Large intestine (tissue), 12 donors: ENCODE measurements at places on chromosomes 12 and 14. TPM values are rescaled to one million over a fixed set of nuclear protein-coding genes. Genes with fewer than 3 reads are reported as not detected.

GRCh38 chr14:85701763-85702162, 171.8 kb downstream of the FLRT2 start:
- DNase-seq, result peak; percentile 2

The RAD9B gene
- 0.49 TPM for polyA plus RNA-seq

- peak; percentile 51 for DNase-seq
Measured at GRCh38 chr14:69107407-69108003, 45.4 kb downstream of the DCAF5 start.

DNA sequence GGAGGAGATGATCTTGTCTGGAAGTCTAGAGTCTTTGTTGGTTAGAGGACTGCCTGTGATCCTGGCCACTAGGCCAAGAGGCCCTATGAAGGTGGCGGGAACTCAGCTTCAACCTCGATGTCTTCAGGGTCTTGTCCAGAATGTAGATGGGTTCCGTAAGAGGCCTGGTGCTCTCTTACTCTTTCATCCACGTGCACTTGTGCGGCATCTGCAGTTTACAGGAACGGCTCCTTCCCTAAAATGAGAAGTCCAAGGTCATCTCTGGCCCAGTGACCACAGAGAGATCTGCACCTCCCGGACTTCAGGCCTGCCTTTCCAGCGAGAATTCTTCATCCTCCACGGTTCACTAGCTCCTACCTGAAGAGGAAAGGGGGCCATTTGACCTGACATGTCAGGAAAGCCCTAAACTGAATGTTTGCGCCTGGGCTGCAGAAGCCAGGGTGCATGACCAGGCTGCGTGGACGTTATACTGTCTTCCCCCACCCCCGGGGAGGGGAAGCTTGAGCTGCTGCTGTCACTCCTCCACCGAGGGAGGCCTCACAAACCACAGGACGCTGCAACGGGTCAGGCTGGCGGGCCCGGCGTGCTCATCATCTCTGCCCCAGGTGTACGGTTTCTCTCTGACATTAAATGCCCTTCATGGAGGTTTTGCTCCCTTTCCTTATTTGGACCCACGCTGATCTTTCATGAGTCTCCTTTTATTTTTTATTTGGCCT, 17.7 kb downstream of the WNT5B start:
- no peak for DNase-seq

- no peak for DNase-seq
Measured at GRCh38 chr14:79730196-79730595, 481.1 kb downstream of the DIO2 start.

The SPTLC2 gene
- 17.4 TPM for polyA plus RNA-seq

GRCh38 chr14:96281486-96281885, 25.5 kb downstream of the BDKRB1 start:
- DNase-seq, result no peak

DNA sequence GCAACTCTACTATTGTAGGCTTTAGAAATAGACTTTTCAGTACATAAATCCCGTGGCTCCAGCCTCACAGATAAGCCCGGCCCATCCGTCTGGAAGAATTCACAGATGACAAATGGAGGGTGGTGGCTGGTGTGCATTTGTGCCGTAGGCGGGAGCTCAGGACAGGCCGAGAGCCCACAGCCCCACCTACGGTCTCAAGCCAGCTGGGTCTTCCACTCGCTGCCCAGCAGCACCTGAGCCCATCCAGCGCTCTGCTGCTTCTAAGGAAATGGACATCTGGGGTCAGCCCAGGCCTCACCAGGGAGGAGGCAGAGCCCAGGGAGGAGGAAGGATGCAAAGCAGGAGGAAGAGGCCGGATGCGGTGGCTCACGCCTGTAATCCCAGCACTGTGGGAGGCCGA, 72.8 kb downstream of the KIF26A start:
- DNase-seq, result no peak

GRCh38 chr14:59309291-59309900, 120.9 kb downstream of the DAAM1 start:
- no peak for DNase-seq

DNA sequence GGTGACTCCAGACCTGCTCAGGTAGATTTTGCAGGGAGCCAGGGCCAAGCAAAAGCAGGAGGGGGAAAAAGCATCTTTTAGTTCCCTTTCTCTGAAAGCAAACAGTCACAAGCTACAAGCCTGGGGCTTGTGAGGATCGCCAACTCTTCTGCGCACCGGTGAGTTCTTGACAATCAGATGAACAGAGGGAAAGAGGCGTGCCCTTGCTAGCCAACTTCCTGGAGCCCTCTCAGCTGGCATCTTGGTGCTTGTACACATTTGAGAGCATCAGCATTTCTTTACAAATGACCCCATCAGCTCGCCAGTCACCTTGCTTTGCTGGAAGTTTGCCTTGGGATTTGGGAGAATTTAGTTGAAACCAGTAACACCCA, 55.5 kb downstream of the ZNF664 start:
- DNase-seq, result no peak

DNA sequence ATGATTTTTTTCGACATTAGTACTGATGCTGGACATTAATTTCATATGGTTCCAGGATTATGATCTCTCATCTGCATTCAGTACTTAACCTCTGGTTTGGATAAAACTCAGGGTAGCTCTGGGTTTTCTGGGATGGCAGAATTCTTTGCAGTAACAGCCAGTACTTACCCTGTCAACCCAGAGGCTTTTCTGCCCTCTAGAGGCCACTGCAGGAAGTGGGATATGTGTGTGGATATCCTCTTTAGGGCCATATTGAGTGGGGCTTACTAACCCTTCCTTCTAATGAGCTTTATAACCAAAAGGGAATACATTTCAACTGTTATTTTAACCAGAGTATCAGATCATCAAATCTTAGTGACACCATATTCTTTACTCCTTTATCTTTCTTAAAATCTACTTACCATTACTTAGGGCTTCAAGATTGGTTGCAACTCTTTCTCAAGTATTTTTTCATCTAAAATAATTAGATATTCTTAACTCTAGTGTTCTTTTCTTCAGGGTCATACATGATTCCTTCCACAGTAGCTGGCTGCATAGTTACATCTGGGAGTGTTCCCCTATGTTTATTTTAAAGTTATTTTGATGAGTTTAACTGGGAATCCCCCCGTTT, 488.0 kb upstream of the STXBP6 start:
- peak; percentile 6 for DNase-seq

The CCDC177 gene
- 0.07 TPM for polyA plus RNA-seq

The PTCSC3 gene
- not detected for polyA plus RNA-seq

DNA sequence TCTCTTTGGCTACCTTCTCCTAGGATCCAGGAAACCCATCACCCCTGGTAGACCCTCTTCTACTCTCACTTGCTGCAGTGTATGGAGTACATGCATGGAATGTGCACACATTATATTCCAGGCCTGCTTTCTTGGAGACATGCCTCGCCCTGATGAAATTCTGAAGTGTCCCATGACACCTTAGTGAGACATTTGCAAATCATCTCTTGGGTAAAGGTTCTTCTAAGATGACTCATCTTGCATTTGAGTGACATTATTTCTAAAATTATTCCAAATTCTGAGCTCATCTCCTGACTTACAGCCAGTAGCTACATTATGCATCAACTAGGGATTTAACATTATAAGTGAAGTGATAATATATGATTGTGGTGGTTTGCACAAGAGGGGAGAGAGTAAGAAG, 49.8 kb downstream of the SDR9C7 start:
- DNase-seq, result no peak

DNA sequence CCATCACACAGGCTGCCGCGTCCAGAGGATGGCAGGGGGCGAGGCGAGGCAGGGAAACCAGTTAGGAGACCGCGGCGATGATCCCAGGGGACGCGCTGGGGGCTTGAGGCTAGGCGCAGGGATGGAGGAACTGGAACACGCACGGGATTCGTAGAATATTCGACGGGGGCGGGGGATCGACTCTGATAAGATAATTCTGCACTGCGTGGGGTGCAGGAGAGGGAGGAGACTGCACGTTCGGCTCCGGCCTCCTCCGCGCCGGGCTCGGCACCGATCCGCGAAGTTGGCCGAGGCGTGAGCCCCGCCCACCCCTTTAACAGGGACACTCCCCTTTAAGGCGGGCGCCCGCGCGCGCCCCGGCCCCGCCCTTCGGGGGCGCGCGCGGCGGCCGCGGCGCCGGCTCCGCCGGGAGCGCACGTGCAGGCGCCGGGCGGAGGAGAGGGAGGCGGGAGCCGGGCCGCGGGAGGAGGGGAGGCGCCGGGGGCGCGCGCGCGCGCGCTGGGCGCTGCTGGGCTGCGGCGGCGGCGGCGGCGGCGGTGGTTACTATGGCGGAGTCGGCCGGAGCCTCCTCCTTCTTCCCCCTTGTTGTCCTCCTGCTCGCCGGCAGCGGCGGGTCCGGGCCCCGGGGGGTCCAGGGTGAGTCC, at the start of gene ACVR1B:
TSS of gene ACVR1B (plus strand) at position 501 of the 644 bp plus-strand sequence. CDS start at position 546, 45 bp downstream.
- DNase-seq, result peak; percentile 91

DNA sequence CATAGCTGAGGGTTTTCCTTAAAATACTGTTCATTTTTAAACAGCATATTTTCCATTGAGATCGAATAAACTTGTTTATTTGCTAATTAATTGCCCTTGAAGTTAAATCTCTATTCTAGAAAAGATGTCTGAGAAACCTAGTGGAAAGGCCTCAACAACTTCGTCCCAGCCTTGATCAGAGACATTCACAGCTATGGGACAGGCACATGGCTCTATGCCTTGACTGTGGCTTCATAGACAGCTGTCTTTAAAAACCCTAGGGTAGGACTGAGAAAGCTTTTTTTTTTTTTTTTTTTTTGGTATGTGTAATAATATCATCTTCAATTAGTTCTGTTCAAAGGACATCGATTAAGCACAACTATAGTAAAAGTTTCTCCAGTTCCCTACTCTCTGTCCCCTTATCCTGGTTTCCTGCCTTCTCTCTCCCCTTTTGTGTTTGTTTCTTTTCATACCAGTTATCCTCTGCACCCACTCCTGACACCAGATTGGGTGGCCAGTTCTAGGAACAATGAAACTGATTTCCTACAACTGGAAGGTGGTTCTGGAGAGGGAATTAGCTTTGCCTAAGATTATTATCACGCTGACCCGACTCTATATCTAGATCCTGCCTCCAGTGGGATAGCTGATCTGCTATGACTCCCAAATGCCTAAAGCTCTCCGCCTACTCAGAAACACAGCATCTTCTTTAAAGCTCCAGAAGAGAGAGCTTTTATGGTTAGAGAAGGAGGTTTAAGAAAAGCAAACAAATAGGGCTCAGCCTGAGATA, 20.3 kb downstream of the SOCS2 start:
- DNase-seq, result no peak

- DNase-seq, result no peak
Measured at GRCh38 chr14:75198291-75198933, 22.0 kb upstream of the TMED10 start.

GRCh38 chr12:58804749-58805148, 115.6 kb downstream of the LRIG3 start:
- no peak for DNase-seq

The BCL2L14 gene
- 40.4 TPM for polyA plus RNA-seq

- DNase-seq, result no peak
Measured at GRCh38 chr12:48972213-48972951, 847 bp upstream of the WNT10B start.

The VWF gene
- 13.8 TPM for polyA plus RNA-seq

The KRT6C gene
- not detected for polyA plus RNA-seq

The FOXG1 gene
- not detected for polyA plus RNA-seq

The FAM177A1 gene
- polyA plus RNA-seq, result 80.4 TPM

The KLHL33 gene
- polyA plus RNA-seq, result 0.64 TPM

DNA sequence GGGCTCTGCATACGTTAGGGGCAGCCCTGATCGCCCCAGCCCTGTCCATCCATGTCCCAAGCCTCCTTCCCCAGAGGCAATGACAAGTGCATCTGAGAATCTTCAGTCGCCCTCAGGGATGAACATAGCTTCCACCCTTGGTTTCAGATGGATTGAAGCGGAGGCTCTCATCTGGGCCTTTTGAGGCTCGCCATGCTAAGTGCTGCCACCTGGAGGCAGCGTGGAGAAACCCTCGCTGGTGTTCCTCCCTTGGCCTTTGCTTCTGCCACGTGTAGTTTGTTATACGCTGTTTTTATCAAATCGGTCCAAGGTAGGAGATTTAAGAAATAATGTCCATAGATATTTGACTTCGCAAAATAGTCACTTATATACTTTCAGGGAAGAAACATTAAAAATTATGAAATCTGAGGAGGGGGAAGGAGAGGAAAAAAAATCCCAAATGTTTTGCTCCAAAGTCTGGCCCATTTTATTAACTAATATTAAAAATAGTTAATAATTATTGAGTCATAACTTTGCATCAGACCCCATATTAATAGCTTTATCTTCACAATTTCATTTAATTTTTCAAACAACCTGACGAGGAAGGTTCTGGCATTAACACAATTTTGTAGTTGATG, 28.8 kb upstream of the LRRC10 start:
- DNase-seq, result peak; percentile 60

GRCh38 chr12:49131051-49131893, at the start of gene TUBA1B:
TUBA1B (minus strand) TSS chr12:49131395; CDS start chr12:49131300, 95 bp downstream.
- DNase-seq, result peak; percentile 87

GRCh38 chr12:57632073-57632957, 686 bp downstream of the B4GALNT1 start:
- DNase-seq, result peak; percentile 18

GRCh38 chr12:109777544-109777943, 55.7 kb downstream of the TRPV4 start:
- DNase-seq, result no peak

The IL26 gene
- 0.10 TPM for polyA plus RNA-seq
